ENCODE measurements at places on chromosomes 1 and 21.

DNA sequence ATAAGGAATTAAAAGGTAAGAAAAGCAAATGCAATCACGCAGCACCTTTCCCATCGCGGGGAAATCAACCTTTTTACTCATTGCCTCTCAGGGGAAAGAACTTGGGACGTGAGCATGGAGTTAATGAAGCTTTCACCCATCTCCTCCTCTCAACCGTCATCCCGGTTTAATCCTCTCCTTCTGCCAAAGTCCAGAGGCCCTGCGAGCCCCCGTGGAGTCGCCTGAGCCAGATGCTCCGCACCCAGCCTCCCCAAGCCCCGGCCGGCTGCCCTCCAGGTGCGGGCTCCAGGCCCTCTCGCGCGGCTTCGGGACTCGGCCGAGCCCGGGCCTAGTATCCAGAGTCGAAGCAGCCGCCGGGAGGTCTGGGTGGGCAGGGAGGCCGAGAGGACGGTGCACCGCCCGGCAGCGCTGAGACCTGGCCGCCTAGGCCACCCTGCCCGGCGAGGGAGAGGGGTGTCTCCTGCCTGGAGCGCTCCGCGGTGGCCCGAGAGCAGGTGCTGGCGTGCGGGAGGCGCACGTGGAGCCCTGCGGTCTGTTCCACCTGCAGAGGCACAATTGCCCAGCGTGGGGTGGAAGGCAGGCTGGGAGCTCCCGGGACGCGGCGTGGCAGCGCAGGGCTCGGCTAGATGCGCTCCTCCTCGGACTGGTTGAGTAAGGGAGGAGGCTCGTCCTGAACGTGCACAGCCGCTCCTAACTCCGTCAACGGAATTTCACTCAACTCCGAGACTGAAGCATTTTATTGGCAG lies 218.5 kb downstream of the SDCCAG8 start:
- no peak for DNase-seq

DNA sequence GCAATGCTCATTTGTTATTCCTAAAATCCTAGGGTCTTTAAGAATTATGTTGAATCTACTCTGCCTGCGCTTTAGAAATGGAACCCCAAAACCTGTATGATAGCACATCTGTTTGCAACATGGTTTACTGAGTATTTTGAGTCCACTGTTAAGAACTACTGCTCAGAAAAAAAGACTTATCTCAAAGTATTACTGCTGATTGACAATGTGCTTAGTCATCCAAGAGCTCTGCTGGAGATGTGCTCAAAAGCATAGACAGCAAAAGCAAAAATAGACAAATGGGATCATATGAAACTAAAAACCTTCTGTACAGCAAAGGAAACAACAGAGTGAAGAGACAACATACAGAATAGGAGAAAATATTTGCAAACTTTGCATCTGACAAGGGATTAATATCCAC lies 107.0 kb downstream of the CTH start:
- DNase-seq: no peak

DNA sequence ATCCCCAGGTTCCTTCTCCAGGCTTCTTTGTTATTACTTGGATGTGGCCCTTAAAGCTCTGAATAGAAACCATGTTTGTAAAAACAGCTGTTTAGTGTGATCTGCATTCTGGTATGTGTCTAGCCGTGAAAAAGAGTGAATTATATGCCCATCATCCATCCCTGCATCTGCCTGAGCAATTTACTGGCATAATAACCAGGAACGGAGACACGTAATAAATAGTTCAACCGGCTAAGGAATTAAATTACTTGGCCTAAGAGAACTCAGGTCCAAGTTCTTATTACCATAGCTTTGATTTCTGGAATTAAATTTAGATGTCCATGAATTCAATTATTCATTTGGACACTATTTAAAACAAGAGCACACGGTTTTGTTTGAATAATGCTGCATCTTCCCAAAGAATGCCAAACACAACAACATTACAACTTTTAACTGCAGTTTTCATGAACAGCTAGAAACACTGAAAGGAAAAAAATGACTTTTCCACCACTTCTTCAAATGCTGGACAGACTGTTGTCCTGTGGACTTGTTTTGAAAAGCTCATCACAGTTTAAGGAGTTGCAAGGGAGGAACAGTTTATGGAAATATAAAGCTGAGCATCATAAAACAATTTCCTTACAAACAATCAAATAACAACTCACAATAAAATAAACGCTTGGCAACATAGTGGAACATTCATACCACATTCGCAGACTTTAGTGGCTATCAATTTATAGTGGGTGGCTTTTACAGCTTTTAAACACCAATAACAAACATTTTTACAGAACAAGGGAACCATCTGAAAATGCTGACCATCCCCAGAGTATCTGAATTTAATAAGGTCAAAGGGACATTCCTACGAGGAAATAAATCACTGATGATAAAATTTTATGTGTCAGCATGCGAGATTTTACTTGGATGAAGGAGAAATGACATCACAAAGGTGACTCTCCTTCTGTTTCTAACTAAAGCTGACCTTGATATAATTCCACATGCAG lies 144.7 kb downstream of the APP start:
- DNase-seq: no peak

DNA sequence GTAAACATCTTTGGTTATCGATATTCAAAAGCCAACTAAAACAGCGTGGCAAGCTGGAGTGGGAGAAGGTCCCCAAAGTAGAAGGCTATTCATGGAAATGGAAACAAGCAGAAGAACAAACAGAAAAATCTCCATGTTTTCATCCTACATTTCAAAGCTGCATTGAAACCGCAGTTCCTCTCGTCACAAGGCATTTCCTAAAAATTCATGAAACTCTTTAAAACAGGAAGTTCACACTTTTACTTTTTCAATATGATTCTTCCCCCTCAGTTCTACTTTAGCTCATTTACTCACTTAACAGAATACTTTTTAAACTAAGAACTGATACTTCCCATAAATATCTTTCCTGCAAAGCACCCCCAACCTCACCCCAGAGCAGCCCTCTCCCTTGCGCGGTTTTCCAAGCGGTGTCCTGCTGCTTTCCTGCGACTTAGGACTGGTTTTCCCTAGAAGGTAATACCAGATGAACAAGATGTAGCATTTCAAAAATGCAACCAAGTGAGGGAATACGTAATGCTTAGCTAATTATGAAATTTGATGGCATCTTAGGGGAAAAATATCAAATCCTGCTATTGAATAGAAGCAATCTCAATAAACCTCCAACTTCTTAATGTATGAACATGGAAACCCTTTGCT lies 228.3 kb upstream of the PKN2 start:
- no peak for DNase-seq

DNA sequence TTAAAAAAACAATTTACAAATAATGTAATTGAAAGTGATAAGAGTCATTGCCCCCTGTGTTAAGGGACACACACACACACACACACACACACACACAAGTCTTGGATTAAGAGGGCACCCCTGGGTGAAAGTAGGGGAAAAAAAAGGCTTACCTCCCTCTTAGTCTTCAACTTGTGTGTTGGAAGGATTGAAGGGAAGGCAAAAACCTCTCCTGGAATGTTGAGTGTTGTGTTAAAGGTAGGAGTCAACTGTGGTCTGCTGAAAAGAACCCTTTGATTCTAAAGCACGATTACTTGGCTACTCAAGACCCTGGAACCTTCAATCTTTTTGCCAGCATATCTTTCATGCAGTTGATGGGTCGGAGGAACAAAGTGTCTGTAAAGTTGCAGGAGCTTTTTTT lies 6.4 kb downstream of the PBX1 start:
- DNase-seq: no peak

Data from globus pallidus (tissue), 1 donor.